ENCODE measurements at places on chromosomes 12 and 14. TPM values are rescaled to one million over a fixed set of nuclear protein-coding genes. Genes with fewer than 3 reads are reported as not detected.

Gene KRT3
- total RNA-seq: not detected

DNA sequence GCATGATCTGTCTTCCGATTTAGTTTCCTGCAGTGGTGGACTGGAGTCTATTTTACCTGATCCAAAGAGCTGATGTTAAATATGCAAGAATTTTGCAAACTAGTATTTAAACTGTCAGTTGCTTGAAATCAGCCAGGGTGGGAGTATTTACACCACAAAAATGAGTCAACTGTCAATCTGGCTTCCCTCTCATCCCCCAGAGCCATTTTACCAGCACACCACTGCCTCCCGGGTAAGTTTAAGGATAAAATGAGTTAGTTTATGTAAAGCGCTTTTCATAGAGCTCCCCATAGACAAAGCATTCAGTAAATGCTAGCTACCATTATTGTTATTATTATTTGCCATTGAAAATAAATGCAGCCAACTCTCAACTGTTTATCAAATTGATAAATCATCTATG lies 106.3 kb upstream of the FRMD6 start:
- no peak for DNase-seq

- no peak for DNase-seq
Observed at GRCh38 chr14:88196116-88196890, 126.8 kb downstream of the KCNK10 start.

DNA sequence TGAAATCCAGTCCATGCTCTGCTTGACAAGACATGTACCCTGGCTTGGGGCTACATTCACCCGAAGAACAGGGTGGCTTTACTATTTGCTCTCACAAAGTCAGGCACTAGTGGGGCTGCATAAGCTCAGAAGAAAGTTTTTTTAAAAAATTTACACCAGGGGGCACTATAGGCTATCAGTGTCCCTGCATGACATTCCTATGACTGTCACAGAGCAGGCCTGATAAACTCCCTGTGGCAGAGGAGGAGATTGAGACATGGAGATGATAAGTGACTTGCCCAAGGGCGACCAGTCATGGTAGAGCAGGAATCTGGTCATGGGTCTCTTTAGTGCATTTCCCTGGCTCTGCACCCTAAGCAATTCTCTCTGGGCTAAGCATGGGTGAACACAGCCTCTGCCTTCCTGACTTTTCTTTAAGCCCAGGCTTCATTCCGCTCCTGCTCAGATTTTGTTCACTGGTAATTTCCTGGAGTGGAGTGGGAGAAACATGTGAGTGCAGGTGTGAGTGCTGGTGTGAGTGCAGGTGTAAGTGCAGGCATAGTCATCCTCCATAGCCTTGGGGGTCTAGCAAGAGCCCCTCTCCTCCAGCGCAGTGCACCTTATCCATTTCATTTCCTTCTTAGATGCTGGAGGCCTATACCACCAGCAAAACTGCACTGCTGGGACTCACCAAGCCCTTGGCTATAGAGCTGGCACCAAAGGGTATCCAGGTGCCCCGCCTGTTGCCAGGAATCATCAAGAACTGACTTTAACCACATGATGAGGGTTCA lies 91.6 kb downstream of the DHRS2 start:
- no peak for DNase-seq

DNA sequence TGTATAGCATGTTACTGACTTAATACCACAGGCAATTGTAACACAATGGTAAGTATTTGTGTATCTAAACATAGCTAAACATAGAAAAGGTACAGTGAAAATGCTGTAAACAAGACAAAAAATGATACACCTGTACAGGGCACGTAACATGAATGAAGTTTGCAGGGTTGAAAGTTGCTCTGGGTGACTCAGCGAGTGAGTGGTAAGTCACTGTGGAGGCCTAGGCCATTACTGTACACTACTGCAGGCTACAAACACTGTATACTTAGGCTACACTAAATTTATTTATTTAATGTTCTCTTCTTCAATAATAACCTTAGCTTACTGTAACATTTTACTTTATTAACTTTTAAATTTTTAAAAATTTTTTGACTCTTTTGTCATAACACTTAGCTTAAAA lies 158.4 kb downstream of the IPO8 start:
- no peak for DNase-seq

Data from activated naive CD8-positive, alpha-beta T cell treated with anti-CD3 and anti-CD28 coated beads for 36 hours (primary cell).